ENCODE measurements at places on chromosomes 6 and 20.

- DNase-seq = no peak
These were observed 47.0 kb upstream of the CHRNA4 start for GRCh38 chr20:63407928-63408683.

GRCh38 chr6:106184629-106185028 is 98.5 kb downstream of the PRDM1 start:
- no peak for DNase-seq

DNA sequence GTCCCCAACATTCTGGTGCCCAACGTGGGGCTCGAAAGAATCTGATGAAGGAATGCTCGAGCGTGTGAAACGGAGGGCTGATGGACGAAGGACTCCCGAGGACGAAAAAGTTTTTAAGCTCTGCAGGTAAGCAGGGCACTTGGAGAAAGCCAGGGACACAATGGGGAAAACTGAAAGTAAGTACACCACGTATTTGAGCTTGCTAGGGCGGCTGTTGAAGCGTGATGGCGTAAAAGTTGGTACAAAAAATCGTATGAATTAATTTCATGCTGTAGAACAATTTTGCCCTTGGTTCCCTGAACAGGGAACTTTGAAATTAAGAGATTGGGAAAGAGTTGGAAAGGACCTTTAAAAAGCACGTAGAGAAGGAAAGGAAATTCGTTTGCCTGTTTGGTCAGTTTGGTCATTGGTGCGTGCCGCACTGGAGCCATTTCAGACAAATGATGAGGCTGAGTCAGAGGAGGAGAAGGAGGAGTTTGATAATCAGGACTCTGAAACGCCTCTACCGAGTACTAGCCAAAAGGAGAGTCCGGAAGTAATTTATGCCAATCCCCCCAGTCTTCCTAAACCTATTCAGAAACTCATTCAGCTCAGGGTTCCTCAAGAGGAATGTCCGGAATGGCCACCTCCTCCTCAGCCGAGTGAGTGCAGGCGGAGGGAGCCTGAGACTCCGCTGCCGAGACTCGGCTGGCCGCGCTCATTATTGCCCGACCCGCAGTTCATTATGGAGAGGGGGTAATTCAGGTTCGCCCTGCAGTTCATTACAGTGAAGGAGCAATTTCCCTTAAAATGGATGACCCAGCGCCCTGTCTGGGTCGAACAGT is 59.2 kb upstream of the PRSS16 start:
- no peak for DNase-seq

DNA sequence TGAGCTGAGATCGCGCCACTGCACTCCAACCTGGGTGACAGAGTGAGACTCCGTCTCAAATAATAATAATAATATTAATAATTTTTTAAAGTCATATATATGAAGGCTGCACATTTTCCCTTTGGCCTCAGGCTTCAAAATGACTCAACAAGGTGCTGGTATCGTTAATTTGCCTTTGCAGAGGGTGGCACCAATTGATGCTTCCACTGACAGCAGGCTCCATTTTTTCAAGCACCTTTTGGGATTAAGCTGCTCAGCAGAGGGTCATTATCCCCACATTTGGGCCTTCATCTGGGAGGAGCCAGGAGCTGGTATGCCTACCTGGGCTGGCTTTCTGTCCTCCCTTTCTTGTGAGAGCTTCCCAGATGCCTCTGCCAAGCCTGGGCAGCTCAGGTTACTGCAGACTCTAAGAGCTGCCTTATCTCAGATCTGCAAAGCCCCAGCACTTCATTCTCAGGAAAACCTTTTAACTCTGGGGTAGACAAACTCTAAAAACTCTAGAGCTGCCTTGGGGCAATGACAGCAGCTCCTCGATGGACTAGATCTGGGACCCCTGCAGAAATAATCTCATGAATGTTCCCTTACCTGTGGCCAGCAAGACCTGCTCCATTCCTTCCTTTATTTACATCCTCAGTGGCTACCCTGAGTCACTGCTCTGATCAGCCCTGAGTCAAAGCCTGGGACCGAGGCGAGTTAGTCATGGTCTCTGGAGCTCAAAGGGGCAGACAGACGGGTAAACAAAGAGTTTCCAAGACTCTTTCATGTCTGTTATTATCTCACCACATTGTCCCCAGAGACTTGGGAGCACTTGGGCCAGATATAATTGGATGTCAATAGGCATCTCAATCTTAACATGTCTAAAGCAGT is 80.0 kb upstream of the EYA2 start:
- peak; percentile 18 for DNase-seq

DNA sequence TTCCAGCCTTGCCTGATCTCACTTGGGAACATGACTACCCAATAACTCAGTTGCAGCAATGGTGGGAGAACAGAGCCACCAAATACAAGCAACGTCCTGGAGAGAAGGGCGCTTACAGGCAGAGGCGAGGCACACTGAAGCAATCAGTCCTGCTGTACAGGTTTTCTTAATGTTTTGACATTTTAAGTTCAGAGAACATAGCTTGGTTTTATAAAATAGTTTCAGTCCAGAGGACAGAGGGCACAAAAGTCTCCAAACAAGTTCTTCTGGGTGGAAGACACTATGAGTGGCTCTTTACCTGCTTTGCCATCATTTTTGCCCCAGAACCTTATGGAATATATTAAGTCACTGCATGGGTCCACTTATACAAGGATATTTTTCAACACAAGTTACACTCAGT is 103.4 kb upstream of the KCNG1 start:
- no peak for DNase-seq

GRCh38 chr20:35394271-35394670 is 17.5 kb downstream of the UQCC1 start:
- no peak for DNase-seq

GRCh38 chr20:49951151-49951550 is 15.0 kb downstream of the RNF114 start:
- no peak for DNase-seq

DNA sequence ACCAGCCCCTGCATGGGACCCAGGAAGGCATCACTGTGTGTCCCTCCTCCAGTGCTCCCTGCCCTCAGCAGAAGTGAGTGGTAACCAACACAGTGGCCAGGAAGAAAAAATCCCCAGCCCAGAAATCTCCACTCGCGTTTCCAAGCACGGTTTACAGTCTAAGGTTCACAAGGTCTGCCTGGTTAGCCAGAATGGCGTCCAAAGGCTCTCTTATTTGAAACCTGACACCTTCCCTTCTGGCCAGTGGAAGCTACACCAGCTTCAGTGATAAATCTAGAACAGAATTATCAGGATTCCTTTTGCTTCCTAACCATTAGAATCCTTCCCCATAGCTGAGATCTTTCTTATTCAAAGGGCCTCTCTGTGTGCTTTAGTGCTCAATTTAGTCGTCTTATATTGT is 9.2 kb downstream of the LY86 start:
- DNase-seq = no peak

DNA sequence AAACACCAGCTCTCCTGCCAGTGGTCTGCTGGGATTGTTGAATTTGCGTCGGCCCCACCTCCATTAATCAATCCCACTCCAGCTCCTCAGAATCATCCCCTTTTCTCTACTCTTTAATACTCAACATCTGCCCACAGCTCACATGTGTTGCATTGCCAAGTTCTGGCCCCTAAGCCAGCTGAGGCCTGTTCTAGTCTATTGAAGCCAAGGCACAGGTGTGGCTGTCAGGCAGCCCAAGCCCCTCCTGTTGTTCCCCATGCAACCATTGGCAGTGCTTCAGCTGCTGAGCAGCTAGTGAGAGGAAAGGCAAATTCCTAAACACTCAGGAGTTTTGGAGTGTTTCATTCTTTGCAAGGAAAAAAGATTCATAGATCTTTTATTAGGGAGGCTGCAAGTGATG is 128.0 kb upstream of the NT5E start:
- DNase-seq = no peak

GRCh38 chr6:106044151-106044550 is 42.0 kb upstream of the PRDM1 start:
- no peak for DNase-seq

DNA sequence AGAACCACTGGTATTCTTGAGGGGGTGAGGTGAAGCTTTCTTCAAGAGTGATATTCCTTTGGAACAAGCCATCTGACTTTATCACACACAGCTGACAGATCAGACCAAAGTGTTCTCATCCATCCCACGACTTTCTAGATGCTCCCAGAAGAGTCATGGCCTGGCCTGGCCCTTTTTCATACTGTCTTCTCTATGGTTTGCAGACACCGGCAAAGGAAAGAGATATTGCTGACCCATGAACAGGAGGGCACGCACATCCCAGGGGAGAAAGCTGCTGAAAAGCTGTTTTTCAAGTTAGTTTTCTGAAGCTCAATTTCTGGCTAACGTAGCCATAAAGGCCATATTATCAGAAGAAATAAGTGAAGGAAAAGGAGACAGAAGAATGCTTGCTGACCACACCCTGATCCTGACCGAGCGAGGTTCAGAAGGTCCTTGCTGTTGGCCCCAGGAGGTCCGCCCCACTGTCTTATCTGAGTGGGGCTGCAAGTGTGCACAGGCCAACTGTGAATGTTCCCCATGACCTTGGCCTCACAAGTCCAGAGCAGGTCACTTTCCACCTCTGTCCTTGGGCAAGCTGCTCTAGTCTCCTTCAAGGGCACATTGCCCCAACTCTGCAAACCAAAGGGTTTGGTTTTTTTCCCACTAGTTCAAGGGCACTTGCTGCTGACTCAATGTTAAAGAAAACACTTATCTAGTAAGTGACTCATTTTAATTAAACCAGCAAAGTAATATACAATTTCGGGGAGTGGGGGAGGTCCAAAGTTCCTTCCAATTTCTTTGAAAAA is 2.0 kb downstream of the ACSS1 start:
- no peak for DNase-seq

GRCh38 chr6:33908025-33908424 is 104.2 kb upstream of the MLN start:
- no peak for DNase-seq

DNA sequence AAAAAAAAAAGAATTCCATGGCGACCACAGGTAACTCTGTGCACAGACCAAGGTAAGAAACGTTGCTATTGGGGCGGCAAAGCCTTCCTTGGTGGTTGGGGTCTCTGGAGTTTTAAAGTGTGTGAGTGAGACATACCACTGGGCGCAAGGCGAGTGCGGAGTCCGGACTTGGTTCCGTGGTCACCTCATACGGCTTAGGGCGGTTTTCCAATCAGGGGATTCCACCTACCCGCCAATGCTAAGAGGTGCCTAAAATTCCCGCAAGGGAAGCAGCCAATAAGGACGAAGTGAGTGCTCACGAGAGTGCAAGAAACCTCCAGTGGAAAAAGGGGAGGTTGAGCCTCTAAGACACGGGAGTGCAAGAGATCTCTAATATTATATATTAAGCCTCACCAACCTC is 68.6 kb upstream of the PRSS16 start:
- no peak for DNase-seq

DNA sequence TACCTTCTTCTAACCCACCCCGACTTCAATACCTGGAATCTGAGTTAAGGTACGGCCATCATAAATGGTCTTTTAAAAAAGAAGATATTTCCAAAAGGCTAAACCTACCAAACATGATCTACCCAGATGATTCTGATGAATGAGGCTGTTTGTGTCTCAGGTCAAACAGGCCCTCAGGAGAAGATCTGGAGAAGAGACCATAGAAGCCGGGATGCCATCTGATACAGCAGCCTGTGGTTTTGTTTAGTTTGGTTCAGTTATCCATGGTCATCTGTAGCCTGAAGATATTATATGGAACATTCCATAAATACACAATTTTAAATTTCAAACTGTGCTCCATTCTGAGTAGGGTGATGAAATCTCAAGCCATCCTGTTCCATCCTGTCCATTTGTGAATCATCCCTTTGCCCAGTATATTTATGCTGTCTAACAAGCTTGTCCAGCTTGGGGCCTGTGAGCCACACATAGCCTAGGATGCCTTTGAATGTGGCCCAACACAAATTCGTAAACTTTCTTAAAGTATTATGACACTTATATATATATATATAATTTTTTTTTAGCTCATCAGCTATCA is 4.0 kb upstream of the CAP2 start:
- DNase-seq = peak; percentile 45

GRCh38 chr6:104306211-104306610 is 553.5 kb downstream of the HACE1 start:
- no peak for DNase-seq
